ENCODE measurements at places on chromosomes 3 and 15.
A peak's percentile ranks its signal among the peaks of the same experiment; 100 is the strongest.

DNA sequence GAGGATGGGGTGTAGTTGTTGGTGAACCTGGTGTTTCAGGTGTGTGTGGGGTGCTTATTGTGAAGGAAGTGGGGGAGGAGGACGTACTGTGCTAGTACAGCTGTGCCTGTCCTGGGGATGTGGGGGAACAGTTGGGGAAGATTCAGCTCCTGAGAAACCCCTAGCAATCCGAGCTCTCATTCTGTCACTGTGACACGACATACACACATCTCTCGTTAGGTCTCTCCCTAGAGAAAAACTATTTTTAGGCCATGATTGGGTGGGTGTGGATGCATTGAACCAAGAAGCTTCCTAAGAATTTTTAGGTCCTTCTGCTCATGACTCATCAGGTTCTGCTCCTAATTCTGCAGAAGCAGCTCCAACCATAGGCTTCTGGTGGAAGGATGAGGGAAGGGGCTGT lies 54.3 kb downstream of the SLC30A4 start:
- DNase-seq, result no peak

DNA sequence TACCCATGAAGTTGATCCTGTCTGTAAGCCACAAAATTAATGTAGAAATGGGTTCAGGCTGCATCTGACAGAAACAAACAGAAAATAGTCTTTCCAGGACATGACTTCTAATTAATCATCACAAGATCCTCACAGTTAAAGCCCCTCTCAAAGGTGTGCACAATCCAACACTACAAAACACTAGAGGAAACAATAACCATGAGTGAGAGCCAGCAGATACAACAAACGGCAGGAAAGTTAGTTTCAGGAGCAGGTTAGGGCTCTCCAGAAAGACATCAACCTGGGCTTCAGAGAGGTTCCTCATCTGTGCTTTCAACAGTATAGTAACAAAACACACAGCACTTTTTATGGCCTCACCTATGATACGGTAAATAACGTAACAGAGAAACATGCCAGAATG lies 42.8 kb downstream of the DPH3 start:
- DNase-seq, result no peak

GRCh38 chr15:61777689-61778088 lies 282.6 kb downstream of the VPS13C start:
- DNase-seq, result no peak

DNA sequence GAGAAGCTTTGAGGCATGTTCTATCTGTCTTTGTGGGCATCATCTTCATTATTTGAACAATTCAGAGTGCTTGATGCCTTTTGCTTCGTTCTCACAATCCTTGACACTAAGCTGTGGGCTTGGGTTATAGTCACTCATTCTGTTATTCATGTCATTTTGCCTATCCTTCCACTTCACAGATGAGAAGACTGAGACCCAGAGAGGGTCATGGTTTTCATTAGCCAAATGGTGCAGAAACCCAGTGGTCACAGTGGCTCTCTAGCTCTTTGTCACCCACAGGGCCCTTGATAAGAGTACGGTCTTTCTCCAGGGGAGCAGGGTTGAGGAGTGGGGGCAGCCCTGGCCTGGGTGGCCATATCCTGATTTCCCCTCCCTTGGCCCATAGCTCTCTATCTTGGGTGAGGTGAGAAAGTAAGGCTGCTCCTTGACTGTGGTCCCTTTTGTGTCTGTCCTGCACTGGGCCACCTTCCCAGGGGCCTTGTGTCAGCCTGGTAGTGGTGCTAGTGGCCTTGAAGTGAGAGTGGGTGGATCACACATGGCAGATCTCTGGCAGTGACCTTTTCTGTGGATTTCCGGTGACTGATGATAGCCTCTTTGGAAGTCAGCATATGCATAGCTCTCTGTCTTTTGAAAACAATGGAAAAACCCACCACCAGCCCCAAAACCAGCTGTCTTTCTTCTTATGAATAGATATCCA lies 130.1 kb downstream of the IGF1R start:
- no peak for DNase-seq

- DNase-seq, result peak; percentile 48
These were observed 976 bp downstream of the ABHD17C start for GRCh38 chr15:80695911-80696661.

- DNase-seq, result no peak
These were observed 578.8 kb downstream of the ROBO2 start for GRCh38 chr3:77618686-77619085.

DNA sequence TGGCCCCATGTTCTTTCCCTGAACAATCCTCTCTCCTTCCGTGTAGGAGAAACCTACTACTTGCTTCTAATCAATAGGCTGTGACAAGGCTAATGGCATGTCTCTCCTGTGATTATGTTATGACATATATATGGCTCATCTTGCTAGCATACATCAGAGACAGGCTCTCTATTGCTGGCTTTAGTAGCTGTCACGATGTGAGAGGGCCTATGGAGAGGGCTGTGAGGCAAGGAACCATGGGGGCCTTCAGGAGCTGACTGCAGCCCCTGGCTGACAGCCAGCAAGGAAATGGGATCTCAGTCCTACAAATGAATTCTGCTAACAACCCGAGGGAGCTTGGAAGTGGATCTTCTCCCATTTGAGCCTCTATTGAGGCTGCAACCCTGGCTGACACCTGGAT lies 96.3 kb downstream of the EOMES start:
- DNase-seq, result no peak

- DNase-seq, result no peak
These were observed 628.6 kb upstream of the CCDC54 start for GRCh38 chr3:106748472-106749262.

GRCh38 chr3:87624860-87625259 lies 348.5 kb upstream of the POU1F1 start:
- no peak for DNase-seq

- no peak for DNase-seq
These were observed 138.5 kb downstream of the ARPP21 start for GRCh38 chr3:35777563-35778554.

DNA sequence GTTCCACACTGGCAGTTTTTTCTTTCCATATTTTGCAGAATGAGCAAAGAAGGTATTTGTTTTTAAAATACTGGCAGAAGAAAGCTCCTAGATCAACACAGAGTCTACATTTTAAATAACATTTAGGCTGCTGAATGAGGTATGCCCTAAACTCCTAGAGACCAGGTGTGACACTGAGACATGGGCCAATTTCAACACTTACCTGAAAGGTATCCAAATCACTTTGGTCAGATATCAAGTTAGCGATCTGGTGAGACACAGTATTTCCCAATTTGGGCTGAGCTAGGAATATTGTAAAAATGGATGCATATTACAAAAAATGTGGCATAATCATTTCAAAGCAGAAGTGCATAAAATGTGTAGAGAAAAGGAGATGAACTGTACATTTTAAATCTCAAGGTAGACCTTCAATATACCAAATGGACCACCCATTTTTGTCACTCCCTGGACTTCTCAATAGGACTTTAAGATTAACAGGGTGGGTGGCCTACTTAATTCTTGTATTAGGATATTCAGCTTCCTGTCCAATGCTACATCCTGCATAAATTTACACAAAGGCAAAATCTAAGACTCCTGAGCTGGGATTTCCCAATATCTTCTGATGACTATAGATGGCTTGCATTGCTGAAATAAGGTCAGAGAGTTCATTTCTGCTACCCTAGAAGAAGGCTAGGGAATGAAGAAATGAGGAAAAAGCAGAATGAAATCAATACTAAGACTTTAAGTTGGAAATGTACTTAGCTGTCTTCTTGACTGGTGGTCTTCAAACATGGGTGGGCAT lies 487.8 kb downstream of the FOXP1 start:
- no peak for DNase-seq

DNA sequence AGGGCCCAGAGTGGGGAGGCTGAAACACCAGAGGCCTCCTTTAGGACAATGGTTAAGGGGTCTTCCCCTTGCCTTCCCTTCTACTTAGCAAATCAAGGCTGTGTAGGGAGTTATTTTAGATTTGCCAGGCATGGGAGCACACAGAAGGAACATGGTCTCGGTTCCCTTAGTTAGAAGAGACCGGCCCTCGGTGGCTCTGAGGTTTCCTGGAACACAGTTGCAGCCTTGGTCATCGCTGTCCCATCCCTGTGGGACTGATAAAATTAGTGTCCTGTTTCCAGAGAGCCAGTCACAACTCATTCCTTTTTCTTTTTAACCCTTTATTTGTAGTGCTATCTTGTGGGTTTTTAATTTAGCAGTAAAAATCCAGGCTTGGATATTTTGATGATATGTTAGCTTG lies 81.4 kb downstream of the CRTC3 start:
- no peak for DNase-seq

DNA sequence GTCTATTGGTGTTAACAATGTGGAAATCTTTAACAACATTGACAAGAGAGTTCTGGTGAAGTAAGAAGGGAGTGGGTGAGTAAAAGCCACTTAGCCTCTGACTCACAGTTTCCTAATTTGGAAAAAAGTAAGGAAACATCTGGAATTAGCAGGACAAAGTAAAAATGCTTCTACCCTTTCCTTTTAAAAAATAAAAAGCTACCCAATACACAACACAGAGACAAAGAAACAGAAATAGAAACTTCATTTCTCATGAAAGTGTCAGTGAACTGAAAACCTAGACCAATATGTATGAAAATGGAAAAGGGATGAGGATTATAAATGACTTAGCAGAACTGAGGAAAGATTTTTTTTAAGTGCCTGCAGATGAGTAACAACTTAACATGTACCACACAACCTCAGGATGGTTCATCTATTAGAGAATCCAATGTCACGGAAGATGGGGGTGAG lies 65.4 kb downstream of the SSR3 start:
- no peak for DNase-seq

DNA sequence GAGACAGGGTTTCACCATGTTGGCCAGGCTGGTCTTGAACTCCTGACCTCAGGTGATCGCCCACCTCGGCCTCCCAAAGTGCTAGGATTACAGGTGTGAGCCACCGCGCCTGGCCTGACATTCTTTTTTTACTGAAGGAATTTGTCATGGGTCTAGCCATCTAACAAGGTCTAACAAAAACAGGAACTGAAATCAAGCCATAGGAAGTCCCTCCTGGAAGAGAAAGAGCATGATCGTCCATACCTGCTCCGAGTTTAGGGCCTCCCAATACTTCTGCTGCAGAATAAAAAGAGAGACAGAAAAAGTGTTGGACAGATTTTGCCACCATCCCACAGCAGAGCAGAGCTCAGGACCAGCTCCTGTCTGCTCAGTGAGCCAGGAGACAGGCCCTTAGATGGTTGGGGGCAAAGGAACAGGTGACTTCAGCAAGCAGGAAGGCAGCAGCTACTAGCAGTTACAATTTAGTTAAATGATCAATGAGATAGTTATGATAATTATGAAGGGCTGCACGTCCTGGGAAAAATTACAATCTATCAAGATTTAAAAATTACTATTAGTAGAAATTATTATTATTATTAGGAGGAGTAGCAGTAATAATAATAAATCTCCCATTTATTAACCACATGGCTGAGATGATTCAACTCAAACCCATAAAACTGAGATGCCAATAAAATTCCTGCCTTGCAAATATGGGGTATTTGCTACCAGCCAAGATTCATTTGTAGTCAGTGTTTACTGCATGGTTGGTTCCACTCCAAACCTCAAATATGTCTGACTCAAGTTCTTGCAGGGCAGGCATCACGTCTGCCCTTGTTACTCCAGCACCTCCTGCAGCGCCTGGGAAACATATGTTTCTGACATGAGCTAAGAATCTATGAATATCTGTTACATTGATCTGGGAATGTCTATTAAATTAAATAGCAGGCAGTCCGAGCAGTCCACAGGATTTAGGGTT lies 40.1 kb downstream of the TMEM44 start:
- no peak for DNase-seq

- no peak for DNase-seq
These were observed 18.4 kb downstream of the ACKR2 start for GRCh38 chr3:42827654-42828053.

DNA sequence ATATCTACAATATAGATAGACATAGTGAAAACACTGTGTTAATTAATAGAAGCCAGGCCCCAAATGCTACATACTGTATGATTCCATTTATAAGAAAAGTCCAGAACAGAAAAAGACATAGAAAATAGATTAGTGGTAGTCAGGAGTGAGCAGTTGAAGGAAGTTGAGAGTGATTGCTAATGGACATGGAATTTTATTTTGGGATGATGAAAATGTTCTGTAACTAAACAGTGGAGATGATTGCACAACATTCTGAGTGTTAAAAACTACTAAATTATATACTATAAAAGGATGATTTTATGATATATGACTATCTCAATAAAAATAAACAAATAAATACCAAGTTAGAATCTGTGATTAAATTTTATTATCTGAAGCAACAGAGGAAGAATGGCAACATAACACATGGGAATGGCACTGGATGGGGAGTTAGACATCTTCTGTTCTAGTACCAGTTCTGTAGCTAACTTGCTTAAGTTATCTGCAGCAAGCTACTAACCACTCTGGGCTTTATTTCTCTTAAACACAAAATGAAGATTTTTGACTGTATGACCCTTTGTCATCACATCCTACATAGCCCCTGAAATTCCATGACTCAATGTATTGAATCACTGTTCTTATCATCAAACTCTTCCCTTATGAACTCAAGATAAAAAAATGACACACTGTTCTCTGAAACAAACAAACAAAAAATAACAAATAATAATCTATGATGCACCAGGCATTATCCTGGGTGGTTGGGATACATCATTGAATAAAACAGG lies 612.7 kb downstream of the TBL1XR1 start:
- DNase-seq, result no peak

DNA sequence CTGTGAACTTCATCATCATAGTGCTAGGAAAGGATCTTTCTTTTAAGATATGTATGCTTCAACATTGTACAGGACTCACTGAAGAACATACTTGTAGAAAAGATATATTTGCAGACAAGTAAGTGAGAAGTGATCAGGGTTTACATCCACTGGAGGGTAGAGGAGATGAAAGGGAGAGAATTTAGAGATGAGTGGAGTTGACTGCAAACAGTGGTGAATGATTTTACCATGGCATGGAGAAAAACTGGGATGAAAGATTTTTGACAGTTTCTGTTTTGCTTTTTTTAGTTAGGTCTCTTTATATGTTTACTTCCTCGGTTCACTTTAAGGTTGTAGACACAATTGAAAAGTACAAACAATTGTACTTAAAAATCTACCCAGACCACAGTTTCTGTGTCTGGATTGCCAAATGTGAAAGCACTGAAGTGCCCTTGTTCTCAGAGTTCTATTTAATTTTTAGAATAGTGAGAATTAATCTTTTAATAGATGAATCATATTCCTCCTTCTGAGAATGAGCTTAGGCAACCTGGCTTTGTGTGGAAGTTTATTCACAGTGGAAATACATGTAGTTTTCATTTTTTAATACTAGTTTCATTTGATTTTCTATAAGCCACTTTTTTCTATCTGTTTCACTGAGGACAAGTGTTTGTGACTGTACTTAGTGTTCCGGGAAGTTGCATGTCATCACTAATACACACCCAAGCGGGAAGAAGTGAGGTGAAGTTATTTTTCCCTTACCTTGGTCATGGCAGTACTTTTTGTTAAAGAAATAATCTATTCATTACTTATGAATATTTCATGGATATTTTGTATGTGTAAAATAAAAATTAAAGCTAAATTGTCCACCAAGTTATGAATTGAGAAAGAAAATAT lies 1.8 kb upstream of the GPR171 start:
- DNase-seq, result no peak

GRCh38 chr3:62873761-62874710 lies 1.2 kb downstream of the CADPS start:
- peak; percentile 58 for DNase-seq

Measured in body of pancreas (tissue), 4 donors.